Right cardiac atrium (tissue), 5 donors: ENCODE measurements at places on chromosomes 1 and 21. TPM values are rescaled to one million over a fixed set of nuclear protein-coding genes. Genes with fewer than 3 reads are reported as not detected.

DNA sequence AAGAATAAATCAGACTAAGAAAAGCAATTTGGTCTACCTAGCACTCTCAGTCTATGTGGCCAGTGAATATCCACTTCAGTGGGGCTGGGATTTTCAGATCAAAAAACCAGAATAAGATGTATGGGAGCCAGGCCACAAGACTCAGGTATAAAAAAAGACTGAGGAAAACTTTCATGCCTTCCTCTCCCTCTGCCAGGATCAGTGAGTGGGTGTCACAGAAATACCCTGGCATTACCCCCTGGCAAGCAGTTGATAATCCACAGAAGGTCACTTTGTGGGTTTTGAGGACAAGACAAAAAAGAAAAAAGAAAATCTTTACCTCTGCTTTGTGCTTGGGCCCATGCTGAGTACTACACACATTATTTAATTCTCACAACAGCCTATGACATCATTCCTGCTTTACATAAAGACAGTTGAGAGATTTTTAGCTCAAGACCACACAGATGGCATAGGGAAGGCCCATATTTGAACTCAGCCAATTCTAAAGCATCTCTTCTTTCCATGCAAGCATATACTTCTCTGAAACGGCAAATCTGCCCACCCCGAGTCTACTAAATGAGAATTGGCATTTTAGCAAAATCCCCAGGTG lies 57.6 kb downstream of the DESI2 start:
- DNase-seq, result no peak

DNA sequence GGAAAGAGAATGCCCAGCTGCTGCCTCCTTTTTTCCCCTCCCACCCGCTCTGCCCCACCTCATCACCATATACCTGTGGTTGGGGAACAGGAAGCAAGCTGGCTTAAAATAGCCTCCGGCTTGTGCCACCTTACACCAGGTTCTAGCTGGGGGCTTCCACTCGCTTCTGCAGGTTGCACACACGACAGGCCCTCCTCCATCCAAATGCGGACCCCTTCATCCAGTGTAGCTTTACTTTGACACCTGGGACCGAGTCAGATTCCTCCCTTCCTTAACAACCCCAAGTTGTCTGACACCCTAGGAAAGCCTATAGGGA lies 14.6 kb downstream of the BLACAT1 start:
- DNase-seq, result no peak

DNA sequence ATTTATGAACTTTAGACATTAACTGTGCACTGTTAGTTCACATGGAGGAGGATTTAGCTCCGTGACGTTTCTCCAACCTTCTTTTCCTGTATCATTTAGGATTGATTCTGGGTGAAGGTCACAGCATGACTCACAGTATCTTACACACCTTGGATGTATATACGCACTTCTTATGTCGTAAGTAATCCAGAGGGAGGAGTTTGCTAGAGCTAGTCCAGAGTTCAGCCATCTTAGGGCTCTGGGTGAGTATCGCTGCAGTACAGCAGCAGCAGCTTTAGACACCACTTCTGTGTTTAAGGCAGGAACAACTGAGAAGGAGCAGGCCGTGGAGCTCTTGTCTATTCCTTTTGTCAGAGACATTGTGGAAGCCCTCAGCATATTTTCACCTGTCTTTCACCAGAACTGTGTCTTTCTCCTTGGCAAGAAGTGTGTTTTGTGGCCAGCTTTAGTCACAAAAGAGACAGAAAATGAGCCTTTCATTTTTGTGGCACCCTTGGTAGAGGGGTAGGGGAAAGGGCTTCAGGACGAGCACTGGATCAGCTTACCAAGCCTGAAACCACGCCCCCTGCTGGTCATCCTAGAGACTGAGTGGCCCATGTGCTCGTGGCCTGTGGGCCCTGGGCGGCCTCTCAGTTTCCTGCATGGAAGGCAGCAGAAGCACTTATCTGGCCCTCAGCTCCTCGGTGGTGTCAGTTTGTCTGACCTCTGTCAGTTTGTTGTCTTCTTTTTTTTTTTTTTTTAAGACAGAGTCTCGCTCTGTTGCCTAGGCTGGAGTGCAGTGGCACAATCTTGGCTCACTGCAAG lies 64.0 kb downstream of the ADARB1 start:
- peak; percentile 80 for DNase-seq

DNA sequence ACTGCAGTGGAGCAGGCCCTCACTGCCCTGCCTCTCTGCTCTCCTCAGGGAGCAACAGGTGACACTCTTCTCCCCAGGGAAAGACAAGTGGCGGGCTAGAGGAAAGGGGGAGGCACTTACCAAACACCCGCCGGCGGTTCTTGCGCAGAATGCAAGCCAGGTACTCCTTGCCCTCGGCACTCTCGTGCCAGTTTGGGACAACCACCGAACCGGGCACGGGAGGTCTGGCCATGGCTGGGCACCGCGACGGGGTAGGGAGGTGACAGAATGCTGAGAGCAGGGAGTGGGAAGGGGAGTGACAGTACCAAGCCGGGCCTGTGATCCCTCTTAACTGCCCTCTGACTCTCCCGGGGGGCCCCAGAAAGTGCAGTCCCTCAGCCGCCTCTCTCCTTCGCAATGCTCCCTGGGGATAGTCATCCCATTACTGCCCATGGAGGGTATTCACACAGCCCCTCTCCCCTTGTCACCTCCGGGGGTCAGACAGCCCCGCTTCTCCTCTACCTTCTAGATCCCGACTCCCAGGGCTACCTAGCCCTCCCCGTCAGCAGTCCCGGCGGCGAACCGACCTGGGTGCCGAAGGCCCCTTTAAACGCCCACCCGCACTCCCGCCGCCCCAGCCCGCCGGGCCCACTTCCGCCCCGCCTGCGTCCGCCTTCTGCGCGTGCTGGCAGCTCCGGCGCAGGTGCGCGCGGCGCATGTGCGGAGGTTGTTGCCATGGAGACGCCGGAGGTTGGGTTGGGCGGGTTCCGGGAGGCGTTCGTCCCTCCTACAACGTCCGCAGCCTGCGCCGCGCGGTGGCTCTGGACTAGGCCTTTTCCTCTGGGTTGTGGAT lies at the start of gene CPLANE2:
TSS of gene CPLANE2 (minus strand) at position 673 of the 832 bp plus-strand sequence. CDS start at position 232, 441 bp downstream.
- DNase-seq, result peak; percentile 98

- no peak for DNase-seq
Measured at GRCh38 chr1:173020138-173020750, 30.5 kb downstream of the TNFSF18 start.

- no peak for DNase-seq
Measured at GRCh38 chr1:164713456-164714207, 154.6 kb downstream of the PBX1 start.

The TNFRSF14 gene
- 17.6 TPM for total RNA-seq

The AADACL4 gene
- total RNA-seq, result not detected

The NAV1 gene
- total RNA-seq, result 13.3 TPM

The RHOU gene
- 11.3 TPM for total RNA-seq

The OR2M3 gene
- total RNA-seq, result not detected

The UQCRHL gene
- 3.3 TPM for total RNA-seq

The SLC16A4 gene
- 6.3 TPM for total RNA-seq

The SMPDL3B gene
- total RNA-seq, result 0.48 TPM

The COL8A2 gene
- 2.7 TPM for total RNA-seq

The FOXD2 gene
- total RNA-seq, result 0.06 TPM
